Anterior cingulate cortex (tissue), 58 donors: ENCODE measurements at places on chromosomes 11 and 22.

- DNase-seq: no peak
These were observed 28.4 kb upstream of the RAB38 start for GRCh38 chr11:88203604-88204003.

GRCh38 chr11:118312328-118312727, 7.8 kb downstream of the CD3E start:
- no peak for DNase-seq

- no peak for DNase-seq
These were observed 56.2 kb upstream of the SC5D start for GRCh38 chr11:121236115-121237001.

DNA sequence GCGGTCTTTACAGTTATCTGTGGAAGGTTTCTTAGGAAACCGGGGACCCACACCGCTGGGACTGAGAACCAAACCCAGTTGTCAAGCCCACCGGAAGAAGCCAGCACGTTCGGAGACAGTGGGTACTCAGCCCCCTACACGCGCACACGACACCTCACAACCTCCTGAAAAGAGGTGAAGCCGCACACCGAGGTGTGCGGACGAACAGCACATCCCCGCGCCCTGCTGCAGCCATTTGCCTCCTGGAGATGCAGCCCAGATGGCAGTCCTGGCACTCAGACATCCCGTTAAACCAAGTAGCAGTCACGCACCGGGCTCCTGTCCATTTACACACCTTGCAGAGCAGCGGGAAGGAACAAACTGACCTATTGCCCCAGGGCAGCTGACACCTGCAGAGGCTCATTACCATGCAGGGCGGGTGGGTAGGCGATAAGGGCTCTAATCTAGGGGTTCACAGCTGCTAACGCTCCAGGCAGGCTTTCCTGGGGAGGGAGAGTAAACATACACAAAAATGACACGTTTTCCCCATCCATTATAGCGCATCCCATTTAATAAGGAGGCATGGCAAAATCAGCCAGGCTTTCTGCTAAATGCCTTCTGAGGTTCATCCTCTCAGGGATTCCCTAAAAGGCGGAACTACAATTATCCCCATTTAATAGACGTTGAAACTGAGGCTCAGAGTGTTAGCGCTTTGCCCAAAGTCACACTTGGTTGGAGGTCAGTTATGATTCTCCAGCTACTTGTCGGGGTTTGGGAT, 864 bp upstream of the EHBP1L1 start:
- no peak for DNase-seq

DNA sequence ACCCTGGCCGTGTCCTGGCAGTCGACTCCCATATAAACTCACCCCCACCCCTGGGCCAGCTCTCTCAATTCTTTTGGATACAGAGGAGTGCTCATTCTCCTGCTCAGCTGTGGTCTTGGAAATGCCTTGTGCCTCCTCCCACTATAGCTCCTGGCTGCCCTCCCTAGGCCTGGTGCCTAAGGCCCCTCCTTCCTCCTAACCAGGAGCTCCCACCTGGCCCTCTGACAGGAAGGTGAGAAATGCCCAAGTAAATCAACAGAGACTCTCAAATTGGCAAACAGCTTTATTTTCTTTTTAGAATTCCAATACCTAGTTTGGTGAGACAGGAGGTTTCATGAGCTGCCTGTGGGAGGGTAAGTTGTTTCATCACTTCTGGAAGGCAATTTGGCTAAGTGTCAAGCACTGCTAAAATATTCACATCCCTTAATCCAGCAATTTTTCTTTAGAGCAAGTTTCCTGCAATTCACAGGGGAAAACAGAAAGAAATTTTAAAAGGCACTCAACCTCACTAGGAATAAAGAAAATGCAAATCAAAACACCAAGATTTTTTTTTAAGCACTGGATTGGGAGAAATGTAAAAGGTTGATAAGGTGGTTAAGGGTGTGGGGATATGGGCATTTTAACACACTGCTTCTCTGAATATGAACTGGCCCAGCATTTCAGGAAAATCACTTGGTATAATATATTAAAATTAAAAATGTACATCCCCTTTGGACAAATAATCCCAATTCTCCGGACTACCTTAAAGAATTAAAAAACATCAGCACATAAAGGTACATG, 209.7 kb upstream of the ARHGAP20 start:
- DNase-seq: peak; percentile 3

DNA sequence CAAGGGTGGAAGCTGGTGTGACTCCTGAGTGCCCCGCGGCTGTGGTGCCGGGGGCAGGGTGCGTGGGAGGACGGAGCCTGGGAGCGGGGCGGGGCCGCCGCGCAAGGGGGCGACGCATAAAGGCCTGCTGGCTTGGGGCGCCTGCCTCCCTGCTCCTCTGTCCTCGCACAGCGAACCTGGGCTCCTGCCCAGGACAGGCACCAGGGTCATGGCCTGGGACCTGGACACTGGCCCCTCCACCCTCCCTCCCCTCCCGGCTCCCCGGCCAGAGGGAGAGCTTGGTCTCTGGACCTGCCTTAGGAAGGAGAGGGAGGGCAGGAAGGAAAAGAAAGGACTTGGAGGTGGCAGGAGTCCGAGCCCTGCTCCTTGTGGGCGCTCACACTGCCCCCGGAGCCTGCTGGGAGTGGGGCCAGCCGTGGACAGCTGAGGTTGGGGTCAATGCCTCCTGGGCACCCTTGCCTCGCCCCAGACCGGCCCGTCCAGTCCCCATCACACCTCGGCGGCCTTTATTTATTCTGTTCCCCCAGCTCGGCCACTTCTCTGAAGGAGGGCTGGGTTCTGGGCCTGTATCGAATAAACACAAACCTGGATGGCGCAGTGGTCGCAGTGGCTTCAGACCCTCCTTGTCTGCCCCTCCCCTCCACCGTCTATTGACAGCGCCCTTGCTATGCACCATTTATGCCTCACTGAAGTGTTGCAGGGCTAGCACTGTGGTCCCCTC, 8.7 kb downstream of the SLC16A8 start:
- no peak for DNase-seq

DNA sequence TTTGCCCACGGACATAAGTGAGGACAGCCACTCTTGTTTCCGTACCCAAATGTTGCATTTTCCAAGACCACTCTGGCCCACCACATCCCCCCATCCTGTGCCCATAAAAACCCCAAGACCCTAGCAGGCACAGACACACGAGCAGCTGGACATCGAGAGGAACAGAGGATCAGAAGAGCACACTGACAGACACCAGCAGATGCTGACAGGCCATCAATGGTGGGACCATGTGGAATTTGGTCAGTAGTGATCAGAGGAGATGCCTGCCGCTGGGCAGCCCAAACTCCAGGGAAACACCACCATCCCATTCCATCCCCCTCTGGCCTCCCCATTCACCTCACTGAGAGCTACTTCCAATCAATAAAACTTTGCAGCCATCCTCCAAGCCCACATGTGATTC, 87.0 kb downstream of the DLG2 start:
- no peak for DNase-seq

- DNase-seq: no peak
These were observed 26.3 kb downstream of the SYTL2 start for GRCh38 chr11:85784480-85785265.

GRCh38 chr11:112999520-112999919, 38.3 kb downstream of the NCAM1 start:
- DNase-seq: no peak

DNA sequence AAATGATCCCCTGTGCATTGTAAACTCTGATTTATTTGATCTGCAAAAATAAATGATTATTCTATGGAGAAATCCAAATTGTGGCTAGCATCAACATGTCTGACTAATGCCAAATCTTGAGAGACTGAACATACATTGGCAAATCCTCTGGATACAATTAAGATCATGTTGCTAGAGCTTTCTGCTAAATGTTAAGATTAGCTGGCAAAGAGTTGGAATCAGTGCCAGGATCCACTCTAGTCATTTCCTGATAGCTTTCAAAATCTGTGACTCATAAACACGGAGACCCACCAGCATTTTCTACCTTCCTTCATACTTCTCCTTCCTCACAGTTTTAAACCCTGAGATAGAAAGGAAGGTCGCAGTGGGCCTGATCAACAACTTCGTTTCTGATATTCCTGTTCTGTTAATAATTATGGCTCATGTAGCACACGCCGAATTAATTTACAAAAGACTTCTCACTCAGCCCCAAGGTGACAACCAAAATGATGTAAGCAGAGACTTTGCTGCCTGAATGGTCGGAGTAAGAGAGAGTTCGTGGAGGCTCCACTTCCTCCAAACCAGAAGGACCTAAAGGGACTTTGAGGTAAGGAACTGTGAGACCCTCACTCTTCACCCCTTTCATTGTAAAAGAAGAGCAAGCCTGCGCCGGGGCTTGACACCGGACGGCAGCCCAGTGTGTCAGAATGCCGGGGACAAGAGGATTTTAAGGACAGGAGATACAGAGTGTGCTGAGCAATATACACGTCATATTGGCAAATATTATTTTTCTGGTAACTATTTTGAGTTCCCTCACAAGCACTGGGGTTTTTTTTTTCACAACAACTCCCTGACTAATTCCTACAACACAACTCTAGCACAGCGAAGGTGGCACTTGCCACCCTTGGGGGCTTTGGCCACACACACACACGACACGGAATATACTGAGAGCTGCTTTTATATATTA, 42.0 kb downstream of the SERPINH1 start:
- no peak for DNase-seq

GRCh38 chr11:73426219-73426850, 50.1 kb downstream of the RELT start:
- no peak for DNase-seq

GRCh38 chr11:22349491-22349890, 11.3 kb downstream of the SLC17A6 start:
- DNase-seq: no peak

- no peak for DNase-seq
These were observed 646 bp downstream of the NCAPD3 start for GRCh38 chr11:134223121-134223520.

GRCh38 chr11:103870821-103871309, 165.6 kb upstream of the DDI1 start:
- no peak for DNase-seq

DNA sequence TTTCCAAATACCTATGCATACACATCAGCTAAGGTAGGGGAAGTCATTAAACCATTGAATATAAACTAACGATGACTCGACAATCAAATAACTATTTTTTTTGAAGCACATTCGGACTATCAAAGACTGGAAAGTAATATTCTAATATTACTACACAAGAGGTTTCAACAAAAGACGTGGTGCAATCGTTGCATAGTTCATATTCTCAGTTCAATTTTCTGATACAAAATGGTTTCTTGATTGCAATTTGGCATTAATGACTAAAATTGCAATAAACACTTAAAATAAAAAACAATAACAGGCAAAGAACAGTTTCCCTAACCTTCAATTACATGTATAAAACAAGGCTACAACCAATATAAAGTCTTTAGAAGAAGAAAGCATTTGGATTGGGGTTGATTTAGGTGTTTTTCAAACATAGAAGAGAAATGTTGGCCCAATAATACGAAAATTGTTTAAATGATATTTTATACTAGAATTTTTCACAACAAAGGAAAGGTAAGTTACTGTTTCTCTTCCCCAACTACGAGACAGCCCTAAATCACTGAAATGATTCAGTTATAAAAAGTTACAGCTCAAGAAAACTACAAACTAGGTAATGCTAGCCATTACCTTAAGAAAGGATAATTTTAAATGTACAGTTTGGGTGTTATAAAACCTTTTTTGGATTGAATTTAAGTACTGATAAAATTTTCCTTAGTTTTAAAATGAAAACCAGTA, 17.6 kb downstream of the BLID start:
- DNase-seq: no peak

DNA sequence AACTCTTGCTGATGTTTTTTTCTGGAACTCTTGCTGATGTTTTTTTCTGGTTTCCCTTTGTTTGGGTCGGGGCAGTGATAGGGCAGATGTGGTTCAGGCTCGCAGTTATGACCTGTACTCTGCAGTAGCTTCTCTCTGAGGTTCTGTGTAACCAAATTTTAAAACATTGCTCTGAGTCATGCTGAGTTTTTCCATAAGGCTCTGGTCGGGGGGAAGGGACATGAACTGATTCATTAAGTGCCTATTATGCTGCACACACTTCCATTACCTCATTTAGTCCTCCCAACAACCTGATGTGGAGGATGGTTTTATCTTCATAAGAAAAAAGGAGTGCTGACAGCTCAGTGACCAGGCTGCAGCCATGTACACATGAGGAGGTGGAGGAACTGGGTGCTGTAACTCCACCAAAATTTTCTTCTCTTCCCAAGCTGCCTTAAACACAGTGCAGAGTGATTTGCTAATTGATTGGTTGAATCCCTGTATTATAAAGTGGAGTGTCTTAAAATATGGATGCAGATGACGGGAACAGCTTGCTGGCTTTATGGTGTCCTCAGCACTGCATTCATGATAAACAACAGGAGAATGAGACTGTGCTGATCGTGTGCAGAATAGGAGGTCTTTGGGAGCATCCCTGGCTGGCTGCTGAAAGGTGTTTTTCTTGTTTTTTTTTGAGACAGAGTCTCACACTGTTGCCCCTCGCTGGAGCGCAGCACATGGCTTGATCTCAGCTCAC, 19.1 kb downstream of the TNRC6B start:
- DNase-seq: no peak

DNA sequence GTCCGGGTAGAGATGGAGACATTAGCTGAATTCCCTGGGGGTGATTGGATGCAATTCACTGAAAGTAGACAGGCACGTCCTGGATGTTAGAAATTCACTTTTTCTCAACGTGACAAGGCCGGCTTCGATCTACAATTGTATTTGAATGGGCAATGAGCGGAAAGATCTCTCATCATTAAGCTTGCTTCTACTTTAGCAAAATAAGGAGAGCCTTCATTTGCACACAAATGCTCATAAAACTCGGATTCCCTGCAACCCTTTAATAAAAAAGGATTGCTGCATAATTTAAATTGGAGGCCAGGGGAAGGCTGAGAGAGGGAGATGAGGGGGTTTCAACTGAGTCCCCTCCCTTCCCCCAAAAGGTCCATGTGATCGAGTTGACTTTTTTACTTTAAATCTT, 10.6 kb upstream of the PAX6 start:
- no peak for DNase-seq

- DNase-seq: no peak
These were observed 60.4 kb downstream of the RDX start for GRCh38 chr11:110235966-110236365.

DNA sequence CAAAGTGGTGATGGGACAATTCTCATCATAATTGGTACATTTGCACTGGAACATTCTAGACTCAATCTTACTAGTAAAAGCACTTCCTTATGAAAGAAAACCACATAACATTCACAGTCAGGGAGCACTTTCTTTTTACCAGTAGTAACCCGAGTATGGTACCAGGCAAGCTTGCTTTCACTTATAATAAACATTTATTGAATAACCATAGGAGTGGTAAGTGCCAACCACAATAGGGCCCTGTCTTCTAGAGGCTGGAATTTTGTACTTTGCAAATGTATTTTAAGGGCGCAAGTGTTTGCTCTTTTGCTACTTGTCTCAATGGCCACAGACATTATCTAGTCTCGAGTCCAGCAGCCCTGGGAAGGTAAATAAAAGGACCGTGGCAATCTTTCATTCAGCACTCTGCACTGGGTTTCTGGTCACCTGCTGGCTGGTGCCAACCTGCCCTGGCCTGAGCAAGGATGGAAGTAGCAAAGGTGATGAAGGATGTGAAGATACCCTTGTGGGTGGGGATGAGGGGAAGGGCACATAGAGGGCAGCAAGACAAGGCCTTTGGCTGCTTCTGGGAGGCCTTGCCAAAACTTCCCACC, 24.2 kb downstream of the C22orf31 start:
- DNase-seq: no peak

- no peak for DNase-seq
These were observed 82.8 kb downstream of the NAT10 start for GRCh38 chr11:34188181-34188580.

- DNase-seq: no peak
These were observed 38.5 kb downstream of the SBF2 start for GRCh38 chr11:10255388-10256125.

GRCh38 chr11:86954269-86955110, 705 bp downstream of the FZD4 start:
- DNase-seq: peak; percentile 55

GRCh38 chr11:67199751-67200150, 66.5 kb upstream of the GRK2 start:
- no peak for DNase-seq
